Activated CD4-positive, alpha-beta memory T cell treated with anti-CD3 and anti-CD28 coated beads, Interleukin-2, amount 10 ng/mL, durations not matched to agents 7 days and 5 days (primary cell): ENCODE measurements at places on chromosomes 6 and 20. TPM values are rescaled to one million over a fixed set of nuclear protein-coding genes. Genes with fewer than 3 reads are reported as not detected.

DEFB129 gene
- not detected for total RNA-seq

TRIM40 gene
- not detected for total RNA-seq

CBLN4 gene
- total RNA-seq = not detected

VWA7 gene
- 12.2 TPM for total RNA-seq

LY6G6D gene
- total RNA-seq = not detected

GSTA4 gene
- 13.0 TPM for total RNA-seq

RAB22A gene
- total RNA-seq = 14.8 TPM

RFX6 gene
- total RNA-seq = not detected

FNDC11 gene
- 0.20 TPM for total RNA-seq

EMILIN3 gene
- total RNA-seq = not detected

AIF1 gene
- total RNA-seq = 11.3 TPM

ADGB gene
- not detected for total RNA-seq

MLN gene
- total RNA-seq = not detected

SLC17A1 gene
- total RNA-seq = not detected

WFDC10B gene
- not detected for total RNA-seq
